Effector memory CD4-positive, alpha-beta T cell (primary cell): ENCODE measurements at places on chromosomes 3 and 15.

DNA sequence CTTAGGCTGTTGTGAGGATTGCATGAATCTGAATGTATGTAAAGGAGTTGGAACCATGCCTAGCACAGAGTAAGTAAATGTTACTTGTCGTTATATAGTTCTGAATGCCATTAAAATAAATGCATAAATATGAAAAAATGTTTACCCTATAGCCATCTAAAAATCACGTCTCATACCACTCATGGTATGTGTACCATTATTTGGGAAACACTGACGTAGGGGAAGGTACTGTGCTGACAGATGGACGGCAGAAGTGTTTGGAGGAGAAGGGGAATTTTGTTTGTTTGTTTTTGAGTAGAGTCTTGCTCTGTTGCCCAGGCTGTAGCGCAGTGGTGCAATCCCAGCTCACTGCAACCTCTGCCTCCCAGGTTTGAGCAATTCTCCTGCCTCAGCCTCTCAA, 30.5 kb upstream of the PDZRN3 start:
- DNase-seq, result no peak

DNA sequence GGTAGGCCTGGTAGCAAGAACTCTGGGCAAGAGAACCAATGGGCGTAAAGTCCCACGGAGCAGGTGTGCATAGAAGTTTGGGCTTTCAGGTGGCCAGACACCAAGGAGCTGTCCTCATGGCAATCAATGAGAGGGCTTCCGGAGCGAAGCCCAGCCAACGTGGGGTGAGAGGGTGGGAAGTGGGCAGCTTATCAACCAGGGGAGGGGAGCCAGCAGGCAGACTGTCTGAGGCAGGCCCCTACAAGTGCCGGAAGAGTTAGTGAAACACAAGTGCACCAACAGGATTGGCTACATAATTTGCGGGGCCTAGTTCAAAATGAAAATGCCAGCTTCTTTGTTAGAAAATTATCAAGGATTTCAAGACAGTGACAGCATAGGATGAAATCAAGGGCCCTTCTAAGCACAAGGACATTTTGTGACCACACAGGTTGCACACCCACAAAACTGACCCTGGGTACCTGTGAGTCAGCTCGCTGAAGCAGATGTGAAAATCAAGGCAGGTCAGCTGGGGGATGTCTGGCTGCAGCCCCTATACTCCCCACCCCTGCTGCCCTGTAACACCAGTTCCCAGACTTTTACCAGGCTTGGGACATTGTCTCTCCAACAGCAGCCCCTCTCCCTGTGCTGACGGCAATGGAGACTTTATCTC, 102.1 kb upstream of the ETV5 start:
- no peak for DNase-seq

- DNase-seq, result no peak
Measured at GRCh38 chr15:76347482-76348055, 11.0 kb downstream of the ISL2 start.

GRCh38 chr3:149197669-149198068, 24.0 kb downstream of the CP start:
- DNase-seq, result no peak

GRCh38 chr3:139289860-139290524, 53.8 kb upstream of the MRPS22 start:
- DNase-seq, result no peak

DNA sequence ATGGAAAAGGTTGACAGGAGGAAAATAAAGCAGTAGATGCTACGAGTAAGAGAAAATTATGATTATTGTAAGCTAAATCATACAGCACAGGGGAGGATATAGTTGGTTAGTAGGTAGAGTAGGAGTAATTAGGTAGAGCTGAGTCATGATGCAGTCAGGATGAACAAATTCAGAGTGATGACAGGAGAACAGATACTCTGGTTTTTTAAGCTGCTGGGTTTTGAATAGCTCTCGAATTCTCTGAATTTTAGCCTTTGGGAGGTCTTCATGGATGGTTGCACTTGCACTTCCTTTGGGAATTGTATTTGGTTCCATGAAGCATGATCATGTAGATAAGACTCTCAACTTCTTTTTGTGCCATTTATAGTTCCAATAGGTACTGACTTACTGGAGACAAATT, 96.2 kb downstream of the ECT2 start:
- DNase-seq, result no peak

- DNase-seq, result no peak
Measured at GRCh38 chr3:182241196-182241765, 529.6 kb downstream of the SOX2 start.

DNA sequence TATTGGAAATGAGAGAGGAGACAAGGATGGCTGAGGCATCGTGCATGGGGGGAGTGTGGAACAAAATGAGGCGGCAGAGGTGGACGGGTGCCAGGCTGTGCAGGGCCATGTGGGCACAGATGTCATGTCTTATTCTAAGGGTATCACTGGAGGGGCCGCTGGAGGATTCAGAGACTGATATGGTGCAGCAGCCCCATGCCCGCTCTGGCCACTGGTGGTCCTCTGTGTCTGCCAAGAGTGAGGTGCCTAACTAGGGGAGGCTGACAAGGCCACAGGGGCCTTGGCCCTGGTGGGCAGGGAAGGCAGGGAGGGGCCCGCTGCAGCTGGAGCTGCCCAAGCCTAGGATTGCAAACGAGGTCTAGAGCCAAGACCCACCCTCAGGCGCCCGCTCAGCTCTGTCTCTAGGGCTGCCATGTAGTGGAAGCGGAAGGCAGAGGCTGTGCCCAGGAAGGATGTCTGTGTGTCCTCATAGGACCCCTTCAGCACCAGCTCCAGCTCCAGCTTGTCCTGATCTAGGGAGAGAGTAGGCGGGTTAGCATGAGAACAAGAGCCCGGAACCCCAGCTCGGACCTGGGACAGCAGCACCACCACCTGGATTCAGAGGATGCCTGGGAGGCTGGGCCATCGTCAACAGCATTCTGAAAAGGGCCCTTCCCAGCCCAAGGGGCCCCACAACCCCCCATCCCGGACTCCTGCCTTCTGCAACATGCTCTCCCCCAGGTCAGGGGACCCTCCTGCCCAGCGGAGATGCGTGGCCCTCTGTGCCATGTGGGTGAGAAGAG, 11.3 kb downstream of the PLA2G4D start:
- DNase-seq, result no peak

DNA sequence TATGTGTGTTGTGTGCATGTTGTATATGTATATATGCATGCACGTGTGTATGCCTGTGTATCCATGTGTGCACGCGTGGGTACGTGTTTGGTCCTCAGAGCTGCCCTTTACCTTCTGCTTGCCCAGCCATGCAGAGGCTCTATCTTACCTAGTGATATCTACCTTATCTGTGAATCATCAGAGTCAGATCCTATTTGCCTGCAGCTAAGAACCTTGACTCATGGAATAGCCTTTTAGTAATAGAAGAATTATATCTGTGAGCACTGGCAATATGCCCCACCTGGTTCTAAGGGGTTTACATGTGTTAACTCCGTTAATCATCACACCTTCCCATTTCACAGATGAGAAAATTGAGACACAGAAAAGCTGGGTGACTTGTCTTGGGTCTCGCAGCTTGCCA, 11.0 kb downstream of the PGPEP1L start:
- no peak for DNase-seq

- no peak for DNase-seq
Measured at GRCh38 chr15:58758141-58758540, 8.6 kb upstream of the ADAM10 start.

- no peak for DNase-seq
Measured at GRCh38 chr15:77497942-77498361, 77.3 kb downstream of the HMG20A start.

- DNase-seq, result no peak
Measured at GRCh38 chr3:197027896-197028727, 1.5 kb downstream of the MELTF start.

GRCh38 chr3:153130312-153130977, 31.6 kb upstream of the RAP2B start:
- no peak for DNase-seq

GRCh38 chr15:58513008-58513407, 81.2 kb downstream of the LIPC start:
- DNase-seq, result no peak

DNA sequence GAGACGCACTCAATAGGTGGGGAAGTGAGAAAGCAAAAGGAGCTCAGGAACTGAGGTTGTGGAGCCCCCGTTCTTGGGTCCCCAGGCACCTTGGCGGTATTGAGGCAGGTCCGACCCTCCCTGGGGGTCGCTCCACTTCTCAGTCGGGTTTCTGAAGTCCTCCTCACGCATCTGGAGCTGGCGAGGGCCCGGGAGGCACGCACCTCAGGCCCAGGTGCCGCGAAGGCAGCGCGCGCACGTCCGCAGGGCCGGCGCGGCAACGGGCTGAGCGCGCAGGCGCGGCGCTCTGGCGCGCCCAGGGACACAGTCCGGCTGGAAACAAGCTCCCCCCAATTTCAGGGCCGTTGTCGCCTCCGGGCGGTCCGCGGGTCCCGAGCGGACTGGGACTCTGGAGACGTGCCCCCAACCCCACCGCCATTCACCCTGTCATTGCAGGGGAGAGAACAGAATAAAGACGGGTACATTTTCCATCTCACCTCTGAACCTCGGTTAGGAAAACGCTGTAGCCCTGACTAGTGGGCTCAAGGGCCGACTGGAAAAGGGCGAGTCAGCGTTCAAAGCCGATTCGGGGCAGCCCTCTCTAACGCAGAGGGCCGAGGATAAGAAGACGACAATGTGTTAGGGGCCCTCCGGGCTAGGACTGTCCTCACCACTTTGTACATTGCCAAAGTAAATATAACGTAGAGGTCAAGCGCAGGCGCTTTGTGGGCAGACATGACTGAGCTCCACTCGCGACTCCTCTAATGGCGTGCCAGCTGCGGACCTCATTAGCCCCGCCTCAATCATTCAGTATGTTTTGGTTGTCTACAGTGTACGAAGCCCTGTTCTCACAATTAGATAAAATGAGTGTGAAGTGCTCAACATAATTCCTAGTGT, at the start of gene ZNF770:
Gene ZNF770 (minus strand): TSS at position 261 of the 876 bp plus-strand sequence. CDS start 4,853 bp downstream, outside the sequence.
- peak; percentile 72 for DNase-seq

GRCh38 chr3:40597441-40597840, 72.7 kb downstream of the ZNF621 start:
- no peak for DNase-seq

- DNase-seq, result no peak
Measured at GRCh38 chr3:196673632-196674031, 34.1 kb downstream of the NRROS start.

GRCh38 chr3:10319251-10319650, 1.7 kb downstream of the SEC13 start:
- DNase-seq, result no peak

DNA sequence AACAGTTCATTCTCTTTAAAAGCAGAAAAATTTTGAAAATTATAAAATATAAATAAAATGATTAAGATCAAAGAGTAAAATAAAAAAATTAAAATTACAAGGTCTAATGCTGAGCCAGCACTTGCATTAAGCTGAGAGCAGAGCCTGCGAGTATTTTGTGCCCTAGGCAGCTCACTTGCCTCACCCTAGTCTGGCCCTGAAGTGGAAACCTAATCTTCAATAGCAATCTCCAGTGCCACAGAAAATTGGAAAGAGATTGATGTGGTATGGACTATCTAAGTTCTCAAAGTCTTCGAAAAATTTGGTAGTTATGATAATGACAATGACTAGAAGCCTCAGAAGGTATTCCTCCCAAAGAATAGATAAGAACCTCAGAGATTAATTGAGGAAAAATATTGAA, 459.4 kb upstream of the CBLB start:
- no peak for DNase-seq

DNA sequence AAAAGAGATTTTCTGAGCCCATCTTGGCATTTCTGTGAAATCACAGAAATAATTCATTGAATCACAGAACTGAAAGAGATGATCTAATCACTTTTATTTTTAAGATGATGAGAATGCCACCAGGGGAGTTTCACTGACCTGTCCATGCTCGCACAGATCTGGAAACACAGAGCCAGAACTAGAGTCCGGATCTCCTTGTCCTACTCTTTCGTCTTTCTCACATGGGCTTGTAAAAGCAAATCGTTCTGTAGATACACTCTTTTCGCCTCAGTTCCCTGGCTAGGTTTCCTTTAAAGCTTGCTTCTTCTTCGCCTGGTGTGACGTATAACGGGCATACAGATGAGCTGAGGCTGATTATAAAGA, 122.5 kb upstream of the SPRED1 start:
- DNase-seq, result no peak

- no peak for DNase-seq
Measured at GRCh38 chr15:98444138-98444537, 204.2 kb upstream of the IGF1R start.

DNA sequence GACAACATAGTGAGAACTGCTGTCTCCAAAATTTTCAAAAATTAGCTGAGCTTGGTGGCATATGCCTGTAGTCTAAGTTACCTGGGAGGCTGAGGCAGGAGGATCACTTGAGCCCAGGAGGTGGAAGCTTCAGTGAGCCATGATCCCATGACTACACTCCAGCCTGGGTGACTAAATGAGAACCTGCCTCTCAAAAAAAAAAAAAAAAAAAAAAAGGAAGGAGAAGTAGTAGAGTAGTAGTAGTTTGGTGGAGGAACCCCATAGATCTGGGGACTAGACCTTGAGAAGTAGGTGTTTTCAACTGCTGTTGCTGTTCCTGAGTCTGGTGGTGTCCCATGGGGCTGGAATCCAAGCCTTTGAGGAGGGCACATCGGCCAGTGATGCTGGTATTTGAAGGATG, 38.4 kb upstream of the UBE2E2 start:
- no peak for DNase-seq

DNA sequence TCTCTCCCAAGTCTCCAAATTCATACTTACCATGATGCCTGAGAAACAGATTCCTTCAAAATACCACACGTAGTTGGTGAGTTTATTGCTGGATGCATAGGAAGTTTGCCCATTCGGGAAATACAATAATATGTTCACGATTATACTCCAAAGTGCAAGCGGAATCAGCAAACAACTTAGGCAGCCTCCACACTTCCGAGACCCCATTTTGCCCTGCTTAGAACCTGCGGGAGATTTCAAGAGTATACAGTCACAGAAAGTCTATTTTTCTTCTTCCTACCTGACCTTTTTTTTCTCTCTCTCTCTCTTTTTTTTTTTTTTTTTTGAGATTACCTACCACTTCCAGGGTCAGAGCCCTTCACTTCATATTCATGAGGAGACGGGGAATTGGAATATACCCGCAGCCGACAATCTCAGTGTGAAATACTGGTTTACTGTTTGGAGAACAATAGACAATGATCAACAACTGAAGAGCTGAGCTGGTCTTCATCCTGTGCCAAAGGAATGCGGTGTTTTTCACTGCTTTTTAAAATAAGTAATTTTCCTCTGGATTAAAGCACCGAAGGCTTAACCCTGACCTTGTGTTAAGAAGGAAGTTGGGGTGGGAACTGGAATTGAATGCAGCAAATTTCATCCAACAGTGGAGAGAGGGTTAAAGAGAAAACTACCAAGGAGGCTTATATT, at the start of gene TM4SF18:
Gene TM4SF18 (minus strand): TSS at position 461 of the 684 bp plus-strand sequence. CDS start 254 bp downstream, at position 207.
- no peak for DNase-seq

GRCh38 chr3:57030721-57031120, 29.7 kb upstream of the SPATA12 start:
- DNase-seq, result no peak

DNA sequence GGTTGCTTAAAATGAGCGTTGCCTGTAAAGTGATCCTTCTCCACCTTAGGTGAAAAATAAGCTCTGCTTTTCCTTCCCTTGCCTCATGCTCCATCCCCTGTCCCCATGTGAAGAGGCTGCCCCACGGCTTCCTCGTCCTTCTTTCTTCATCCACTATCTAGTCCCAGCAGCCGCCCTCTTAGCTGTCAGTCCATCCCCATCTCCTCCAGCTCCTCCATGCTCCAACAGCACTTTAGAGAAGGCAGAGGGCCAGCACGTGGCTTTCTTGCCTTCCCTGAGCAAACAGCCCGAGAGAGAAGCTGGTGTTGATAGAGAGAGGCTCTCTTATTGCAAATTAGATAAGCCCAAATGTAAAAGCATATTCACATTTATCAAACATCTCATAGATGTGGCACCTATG, 9.0 kb upstream of the TMEM41A start:
- DNase-seq, result no peak
